ENCODE measurements at places on chromosomes 1 and 21. TPM values are rescaled to one million over a fixed set of nuclear protein-coding genes. Genes with fewer than 3 reads are reported as not detected.

Gene KPNA6
- total RNA-seq = 63.5 TPM

Gene EIF3I
- total RNA-seq = 171 TPM

Gene MAN1C1
- total RNA-seq = 8.7 TPM

DNA sequence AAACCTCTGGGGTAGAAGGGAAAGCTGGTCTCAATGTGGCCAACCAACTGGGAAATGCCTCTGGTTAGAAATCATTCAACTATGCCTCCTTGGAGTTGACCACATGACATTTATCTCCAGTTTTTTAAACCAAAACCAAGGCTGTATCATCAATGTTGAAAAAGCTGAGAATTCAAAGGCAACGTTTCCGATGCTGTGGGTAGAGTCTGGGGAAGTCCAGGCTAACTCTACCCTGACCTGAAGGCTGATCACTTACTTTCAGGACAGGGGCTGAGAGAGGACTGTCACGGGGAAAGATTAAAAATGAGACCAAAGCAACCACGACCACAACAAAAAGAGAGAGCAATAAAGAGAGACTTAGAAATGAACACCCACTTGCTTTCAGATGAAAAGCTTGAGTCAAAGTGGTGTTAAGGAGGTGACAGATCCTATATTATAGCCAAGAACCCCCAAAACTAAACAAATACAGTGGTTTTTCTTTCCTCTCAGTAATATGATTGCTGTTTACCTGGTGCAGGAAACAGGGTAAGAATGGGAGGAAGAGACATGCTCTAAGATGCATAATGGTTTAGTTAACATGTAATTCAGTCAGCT is 90.8 kb upstream of the TNFSF4 start:
- no peak for DNase-seq

Gene TXLNA
- 59.6 TPM for total RNA-seq

Gene GOLT1A
- total RNA-seq = 26.0 TPM

- DNase-seq = no peak
These were observed at the start of gene C1QC for GRCh38 chr1:22643381-22643780. Gene C1QC, plus strand, starts transcription at chr1:22643633. Its CDS starts 391 bp downstream, at chr1:22644024.

Gene PFKL
- total RNA-seq = 163 TPM

DNA sequence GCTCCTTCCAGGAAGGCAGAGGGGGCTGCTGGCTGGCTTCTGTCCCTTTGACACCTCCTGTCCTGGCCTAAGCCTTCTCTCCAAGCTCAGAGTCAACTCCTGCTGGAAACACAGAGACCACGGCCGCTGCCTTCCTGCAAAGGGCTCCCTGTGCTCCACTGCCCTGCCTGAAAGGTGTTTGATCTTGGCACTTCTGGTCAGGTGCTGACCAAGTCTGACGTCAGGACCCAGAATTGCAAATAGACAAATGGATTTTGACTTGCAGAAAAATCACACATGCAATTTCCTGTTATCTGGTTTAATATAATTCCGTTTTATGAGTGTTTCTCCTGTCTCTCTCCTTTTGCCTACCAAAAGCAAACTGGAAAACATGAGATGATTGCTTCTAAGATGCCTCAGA is 86.5 kb upstream of the HMGB4 start:
- DNase-seq = no peak

DNA sequence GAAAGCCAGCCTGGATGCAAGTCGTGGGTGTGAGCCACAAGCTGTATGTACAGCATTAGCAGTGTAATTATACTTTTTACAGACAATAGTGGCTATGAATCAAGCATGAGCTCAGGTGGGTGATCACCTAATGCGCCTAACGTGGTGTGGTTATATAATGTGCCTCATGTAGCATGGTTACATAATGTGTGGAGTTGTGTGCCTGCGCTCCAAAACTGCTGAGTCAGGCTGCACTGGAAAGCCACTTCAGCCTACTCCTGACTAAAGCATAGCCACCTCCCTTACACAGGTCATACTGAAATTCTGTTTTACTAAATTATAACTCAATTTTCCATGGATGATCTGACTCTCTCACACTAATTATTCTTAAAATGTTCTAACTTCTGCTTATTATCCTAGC is 69.8 kb downstream of the KCNT2 start:
- no peak for DNase-seq

Gene PTTG1IP
- 181 TPM for total RNA-seq

GRCh38 chr1:202266061-202266765 is 72.6 kb downstream of the LGR6 start:
- no peak for DNase-seq

All from ureter (tissue), 1 donor.